ENCODE measurements at places on chromosomes 4 and X.

GRCh38 chr4:5979981-5980380 lies 38.2 kb downstream of the C4orf50 start:
- DNase-seq = peak; percentile 22

GRCh38 chrX:120672389-120672788 lies 42.5 kb upstream of the C1GALT1C1 start:
- no peak for DNase-seq

DNA sequence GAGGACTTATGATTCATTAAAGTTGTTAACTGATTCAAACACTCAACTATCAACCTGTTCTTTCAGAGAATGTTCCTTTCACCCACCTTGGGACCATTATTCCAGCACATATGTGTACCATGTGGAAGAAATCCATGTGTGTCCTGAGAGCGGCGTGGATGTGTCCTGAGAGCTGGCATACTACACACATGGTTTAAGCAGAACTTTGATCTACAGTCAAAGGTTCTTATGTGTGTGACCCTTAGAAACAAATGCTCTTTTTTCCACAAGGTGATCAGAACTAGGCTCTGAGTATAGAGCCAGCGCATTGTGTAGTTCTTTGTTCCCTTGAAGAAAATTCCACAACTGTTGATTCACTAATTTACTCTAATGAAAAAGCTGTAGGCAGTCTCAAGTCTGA lies 332.0 kb downstream of the NR3C2 start:
- no peak for DNase-seq

DNA sequence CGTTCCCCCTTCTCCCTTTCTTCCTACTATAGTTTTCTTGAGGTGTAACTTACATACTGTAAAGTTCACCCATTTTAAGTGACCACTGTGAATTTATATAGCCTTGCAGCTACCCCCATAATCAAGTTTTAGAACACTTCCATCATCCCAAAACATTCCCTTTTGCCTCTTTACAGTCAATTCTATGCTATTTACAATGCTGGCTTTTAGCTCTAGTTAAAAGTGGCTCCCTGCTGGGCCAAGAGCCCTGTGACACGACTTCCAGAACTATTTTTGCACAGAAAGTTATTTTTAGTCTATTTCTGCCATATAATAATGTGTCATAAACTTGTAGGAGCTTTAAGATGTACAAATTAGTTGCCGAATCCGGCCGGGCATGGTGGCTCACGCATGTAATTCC lies 26.9 kb downstream of the MAP7D2 start:
- DNase-seq = no peak

GRCh38 chr4:62208921-62209320 lies 1008.8 kb downstream of the ADGRL3 start:
- DNase-seq = no peak

DNA sequence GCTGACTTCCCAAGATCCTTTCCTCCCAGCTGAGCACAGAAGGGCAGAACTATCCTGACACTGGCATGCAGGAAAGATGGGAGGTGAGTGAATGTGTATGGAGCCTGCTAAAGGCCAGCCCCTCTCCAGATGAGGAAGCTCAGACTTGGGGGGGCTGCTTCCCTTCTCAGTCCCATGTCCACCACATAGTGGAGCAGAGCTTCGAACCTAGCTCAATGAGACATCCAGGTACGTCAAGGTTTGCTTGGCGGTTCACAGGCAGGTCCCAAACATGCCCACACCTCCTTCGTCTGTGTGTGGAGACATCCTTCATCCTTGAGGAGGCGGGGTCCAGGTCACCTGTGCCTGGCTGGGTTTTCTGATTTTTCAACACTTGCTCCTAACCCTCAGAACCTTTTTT lies 31.3 kb downstream of the ACSL1 start:
- no peak for DNase-seq

GRCh38 chr4:168361365-168362024 lies 42.9 kb upstream of the DDX60 start:
- DNase-seq = no peak

- no peak for DNase-seq
These were observed 18.0 kb downstream of the CRMP1 start for GRCh38 chr4:5874811-5875449.

GRCh38 chr4:114598191-114599121 lies at the start of gene UGT8:
TSS of gene UGT8 (plus strand) at chr4:114598807. CDS start at chr4:114622881, 24,074 bp downstream.
- peak; percentile 90 for DNase-seq

DNA sequence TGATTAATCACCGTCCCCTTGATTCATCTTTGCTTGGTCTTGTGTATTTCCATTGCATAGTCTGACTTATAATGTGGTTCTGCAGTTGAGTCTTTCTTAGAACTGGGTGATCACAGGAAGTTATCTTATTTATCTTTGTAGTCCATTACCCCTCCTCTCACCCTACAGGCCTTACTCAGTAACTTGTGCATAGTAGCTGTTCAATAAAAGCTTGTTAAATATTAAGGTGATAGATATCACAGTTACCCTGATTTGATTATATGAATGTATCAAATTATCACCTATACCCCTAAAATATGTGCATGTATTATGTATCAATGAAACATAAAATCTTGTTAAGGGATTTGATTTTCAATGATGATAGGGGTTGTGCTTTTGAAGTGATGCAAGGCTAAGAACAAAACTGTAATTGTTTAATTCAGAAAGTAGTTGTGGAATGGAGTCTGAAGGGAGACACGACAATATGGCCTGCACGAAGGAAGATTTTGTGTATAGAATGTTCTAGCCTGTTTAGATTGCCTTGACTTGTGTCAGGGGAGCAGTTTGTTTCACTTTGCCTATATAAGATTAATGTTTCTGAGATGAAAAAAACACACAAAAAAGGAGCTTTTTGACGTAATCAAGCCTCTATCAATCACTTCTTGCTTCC lies 132.4 kb upstream of the LIMCH1 start:
- no peak for DNase-seq

GRCh38 chr4:137896221-137896737 lies 345.9 kb downstream of the SLC7A11 start:
- DNase-seq = no peak

- DNase-seq = no peak
These were observed 155.8 kb downstream of the STAG2 start for GRCh38 chrX:124117325-124117724.

DNA sequence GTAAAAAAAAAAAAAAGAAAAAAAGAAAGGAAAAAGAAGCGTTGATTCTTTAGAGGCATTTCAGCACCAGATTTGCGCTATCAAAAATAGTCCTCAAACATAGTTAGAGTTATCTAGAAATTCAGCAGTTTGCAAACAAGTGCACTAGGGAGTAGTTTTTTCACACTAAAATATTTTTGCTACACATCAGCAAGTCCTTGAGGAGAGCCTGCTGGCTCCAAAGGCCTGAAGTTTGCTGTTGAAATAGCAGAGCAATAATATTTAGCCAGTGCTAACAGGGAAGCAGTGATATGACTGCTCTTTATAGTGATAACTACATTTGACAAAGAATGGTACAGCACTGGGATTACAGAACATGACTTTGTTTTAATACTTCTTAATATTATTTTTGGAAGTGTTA lies 472.2 kb downstream of the PCDH7 start:
- no peak for DNase-seq

GRCh38 chr4:18127030-18127429 lies 105.5 kb upstream of the LCORL start:
- DNase-seq = no peak

DNA sequence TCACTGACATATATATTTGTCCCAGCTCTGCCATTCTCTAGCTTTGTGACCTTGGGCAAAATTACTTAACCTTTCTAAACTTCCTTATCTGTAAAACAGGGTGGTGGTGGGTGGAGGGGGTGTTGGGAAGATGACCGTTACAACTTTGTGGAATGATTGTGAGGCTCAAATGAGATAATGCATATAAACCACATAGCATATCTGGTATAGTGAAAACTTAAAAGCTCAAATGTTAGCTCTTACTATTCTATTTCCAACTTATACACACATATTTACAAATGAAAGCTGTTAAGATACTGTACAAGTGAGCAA lies 52.9 kb upstream of the HPRT1 start:
- no peak for DNase-seq

DNA sequence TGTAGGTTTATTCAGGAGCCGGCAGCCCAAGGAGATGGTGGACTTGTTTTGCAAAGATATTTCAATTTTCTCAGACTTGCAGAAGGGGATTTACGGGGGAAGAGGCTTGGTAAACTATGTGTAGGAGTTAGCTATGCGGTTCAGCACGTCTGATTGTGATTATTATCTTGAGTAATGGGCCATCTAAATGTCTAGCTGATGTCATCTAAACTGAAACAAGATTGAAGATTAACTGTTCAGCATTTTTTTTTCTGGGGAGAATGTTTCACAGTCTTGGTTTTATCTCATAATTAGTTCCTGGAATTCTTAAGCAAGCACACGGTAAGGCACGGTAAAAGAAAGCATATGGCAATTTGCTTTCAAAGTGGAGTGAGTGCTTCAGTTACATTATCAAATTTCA lies 207.3 kb upstream of the CXorf51B start:
- no peak for DNase-seq

DNA sequence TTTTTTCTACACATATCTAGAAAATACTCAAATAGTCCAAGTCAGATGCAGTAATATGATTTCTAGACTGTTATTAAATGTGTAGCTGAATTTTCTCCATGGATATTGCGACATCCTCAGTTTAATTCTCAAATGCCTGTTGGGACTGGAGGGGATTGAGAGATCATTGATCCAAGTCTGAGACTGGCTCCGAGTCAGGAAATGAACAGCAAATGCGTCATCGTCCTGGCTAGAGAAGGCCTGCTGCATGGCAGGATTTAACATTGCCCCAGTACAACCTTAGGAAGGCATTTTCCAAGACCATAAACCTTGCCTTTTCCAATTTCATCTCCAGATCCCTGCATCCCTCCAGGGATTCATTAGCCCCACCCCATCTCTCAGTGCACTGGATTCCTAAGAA lies 56.6 kb upstream of the SLC6A14 start:
- DNase-seq = no peak

- no peak for DNase-seq
These were observed 11.3 kb upstream of the ANOS1 start for GRCh38 chrX:8743126-8743732.

GRCh38 chrX:107579956-107580355 lies 48.4 kb upstream of the PRPS1 start:
- DNase-seq = no peak

- DNase-seq = no peak
These were observed 124.6 kb upstream of the MAP3K15 start for GRCh38 chrX:19639813-19640462.

DNA sequence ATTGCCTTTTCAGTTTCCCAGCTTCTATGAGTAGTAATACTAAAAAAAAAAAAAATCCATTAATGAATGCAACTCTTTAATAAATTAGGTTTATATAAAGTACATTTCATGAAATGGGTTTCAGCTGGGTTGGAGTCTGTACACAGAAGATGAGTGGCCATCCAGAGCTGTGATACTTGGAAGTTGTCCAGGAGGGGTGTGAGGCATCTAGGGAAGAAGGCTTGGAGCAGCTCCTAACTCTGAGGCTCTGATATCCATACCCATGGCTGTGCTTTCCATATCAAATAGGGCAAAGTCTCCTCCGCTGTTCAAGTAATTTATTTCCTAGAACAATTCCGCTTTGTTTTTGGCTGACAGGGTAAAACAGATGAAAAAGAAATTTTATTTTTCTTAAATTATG lies 423.3 kb upstream of the TENM3 start:
- DNase-seq = no peak

GRCh38 chr4:138816875-138817274 lies 198.7 kb upstream of the NOCT start:
- no peak for DNase-seq

DNA sequence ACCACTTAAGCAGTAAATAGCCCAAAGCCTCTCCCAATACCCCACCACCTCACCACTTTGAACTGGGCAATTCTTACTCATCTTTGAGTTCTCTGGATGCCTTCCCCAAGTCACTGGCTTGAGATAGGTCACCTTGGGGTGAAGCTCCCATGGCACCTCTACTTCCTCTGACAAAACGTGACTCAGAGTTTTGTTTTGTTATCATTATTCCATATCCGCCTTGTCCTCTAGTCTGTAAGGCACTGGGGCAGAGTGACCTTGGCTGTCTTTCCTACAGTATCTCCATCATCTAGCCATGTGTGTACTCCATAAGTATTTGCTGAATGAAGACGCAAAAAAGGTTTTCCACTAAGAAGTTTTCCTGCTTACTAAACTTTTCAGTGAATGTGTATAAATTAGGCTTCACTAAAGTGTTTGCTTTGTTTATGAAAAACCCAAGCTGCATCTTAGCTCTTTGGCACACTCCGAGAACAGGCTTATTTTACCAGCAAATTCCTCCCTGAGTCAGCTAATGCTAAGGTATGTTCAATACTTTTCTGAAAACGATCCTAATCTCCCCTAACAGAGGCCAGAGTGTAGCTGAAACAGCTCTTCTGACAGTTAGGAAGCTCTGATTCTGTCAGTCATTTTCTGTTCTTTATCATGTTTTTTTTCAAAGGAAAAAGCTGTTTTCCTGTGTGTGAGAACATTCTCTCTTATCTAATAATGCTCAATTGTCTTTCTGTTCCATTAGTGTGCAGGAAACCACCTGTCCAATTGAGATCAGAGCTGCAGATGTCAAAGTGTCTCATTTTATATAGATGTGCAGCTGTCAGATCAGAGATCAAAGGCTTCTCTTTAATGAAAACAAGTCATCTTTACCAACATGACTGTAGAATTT lies 30.2 kb upstream of the TSPAN5 start:
- no peak for DNase-seq

DNA sequence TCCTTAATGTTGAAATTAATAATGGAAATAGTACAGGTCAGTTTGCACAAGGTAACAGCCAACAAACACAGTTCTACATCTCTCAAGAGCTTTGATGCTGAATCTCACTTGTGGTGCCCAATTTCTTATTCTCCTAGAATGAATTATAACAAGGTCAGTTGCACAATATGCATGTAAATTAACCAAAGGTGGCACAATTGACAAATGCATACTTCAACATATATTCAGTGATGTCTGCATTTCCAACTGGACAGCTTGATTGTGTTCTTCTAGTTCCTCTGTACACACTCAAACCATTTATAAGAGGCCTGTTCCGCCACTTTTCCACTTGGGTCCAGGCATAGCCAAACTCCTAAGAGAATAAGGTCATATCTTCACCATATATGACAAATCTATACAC lies 210.3 kb upstream of the EPHA5 start:
- DNase-seq = no peak

DNA sequence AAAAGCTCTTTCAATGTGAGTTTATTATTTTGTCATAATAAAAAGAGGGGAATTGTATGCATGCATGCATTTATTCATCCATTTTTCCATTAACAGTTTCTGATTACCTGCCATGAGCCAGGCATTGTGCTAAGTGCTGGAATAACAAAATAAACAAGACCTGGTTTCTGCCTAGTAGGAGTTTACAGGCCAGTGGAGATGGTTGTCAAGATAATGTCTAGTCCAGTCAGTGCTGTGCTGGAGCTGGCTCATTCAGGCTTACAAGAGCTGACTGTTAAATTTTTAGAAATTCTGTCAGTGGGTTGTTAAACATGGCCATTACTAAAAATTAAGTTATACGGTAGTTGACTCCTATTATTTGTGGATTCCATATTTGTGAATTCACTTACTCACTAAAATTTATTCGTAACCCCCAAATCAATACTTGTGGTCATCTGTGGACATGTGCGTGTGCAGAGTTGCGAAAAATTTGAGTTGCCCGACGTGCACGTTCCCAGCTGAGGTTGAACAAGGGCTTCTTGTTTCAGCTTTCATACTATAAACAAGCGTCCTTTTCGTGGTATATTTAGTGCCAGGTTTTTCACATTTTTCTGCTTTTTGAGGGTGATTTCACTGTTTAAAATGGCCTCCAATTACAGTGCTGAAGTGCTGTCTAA lies 172.3 kb upstream of the RPS6KA3 start:
- no peak for DNase-seq

Measured in NCI-H526 treated with DMSO at 0.1 percent for 48 hours (cell line).